Left renal cortex interstitium (tissue), 4 donors: ENCODE measurements at places on chromosomes 13 and 19.

DNA sequence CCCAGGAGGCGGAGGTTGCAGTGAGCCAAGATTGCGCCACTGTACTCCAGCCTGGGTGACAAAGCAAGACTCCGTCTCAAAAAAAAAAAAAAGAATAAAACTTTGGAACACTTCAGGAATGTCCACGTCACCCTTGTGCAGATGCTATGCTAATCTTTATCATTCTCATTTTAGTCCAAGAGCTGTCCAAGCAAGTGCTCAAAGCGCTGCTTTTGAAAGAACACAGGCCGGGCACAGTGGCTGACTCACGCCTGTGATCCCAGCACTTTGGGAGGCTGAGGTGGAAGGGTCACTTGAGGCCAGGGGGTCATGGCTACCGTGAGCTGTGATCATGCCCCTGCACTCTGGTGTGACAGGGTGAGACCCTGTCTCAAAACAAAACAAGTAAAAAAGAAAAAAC lies 11.1 kb upstream of the UQCR11 start:
- DNase-seq: no peak

DNA sequence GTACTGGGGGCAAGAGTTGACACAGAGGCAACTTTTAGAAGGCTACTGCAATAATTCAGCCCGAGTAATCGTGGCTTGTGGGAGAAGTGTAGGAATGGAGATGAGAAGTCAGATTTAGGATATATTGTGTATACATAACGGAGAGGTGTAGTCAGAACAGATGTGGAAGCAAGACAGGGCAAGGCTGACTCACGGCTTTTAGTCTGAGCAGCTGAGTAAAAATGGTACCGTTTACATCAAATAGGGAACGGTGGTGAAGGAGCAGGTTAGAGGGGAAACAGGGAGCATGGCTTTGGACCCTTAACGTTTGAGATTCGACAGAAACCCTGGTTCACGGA lies 796 bp upstream of the LSM14A start:
- DNase-seq: no peak

DNA sequence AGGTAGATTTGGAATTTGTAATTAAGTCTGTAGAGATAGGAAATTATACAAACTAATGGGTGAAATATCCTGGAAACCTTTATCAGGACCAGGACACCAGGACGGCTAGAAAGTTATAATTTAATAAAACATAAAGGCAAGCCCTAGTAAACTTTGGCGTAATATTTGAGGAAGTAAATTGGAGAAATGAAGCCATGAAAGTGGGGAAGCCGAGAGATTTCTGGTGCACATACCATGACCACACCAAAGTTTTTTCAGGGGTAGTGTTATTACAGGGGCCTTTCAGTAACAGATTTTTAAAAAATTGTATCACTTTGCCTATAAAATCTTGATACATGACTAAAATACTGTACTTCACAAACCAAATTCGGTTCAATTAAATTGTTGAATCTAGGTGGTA lies 54.7 kb upstream of the URAD start:
- DNase-seq: no peak

DNA sequence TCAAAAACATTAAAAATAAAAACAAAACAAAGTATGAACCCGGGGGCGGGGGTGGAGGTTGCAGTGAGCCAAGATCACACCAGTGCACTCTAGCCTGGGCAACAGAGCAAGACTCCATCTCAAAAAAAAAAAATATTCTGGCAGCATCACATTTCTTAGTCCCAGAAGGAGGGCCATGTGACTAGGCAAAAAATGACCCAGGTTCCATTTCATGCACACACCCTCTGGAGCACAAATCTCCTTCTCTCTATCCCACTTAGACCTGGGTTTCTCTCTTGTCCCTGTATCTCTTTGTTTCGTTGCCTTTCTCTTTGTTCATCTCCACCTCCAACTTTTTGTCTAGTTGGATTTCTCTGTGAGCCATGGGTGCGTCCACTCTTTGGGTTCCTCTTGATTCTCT lies 6.2 kb upstream of the CYP2A7 start:
- no peak for DNase-seq

DNA sequence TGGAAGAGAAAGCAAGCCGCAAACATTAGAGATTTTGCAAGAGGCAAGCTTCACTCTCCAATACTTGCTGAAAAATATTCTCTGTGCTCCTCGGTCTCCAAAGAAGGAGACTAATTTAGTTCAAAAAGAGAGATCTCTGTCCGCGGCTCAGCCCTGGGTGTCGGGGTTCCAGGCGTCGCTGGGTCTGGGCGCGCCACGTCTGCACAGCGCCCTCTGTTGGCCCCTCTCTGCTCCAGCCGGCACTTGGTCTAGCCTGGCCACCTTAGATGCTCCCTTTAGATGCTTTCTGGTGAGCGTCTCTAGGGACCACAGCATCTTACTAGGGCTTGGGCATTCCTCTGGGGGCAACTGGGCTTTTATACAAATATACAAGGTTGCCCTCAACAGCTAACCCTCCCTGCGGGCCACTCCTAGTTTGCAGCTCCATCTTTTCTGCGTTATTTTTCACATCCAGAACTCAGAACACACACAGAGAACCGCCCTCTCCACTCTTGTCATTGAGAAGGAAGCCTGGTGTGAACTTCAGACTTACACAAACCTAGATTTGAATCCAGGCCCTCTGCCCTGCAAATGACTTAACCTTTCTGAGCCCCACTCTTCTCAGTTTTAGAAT lies 78.3 kb downstream of the CYSLTR2 start:
- DNase-seq: no peak

GRCh38 chr19:33456076-33456844 lies 65.3 kb downstream of the PEPD start:
- DNase-seq: no peak

- DNase-seq: no peak
Measured at GRCh38 chr13:72495681-72496080, 231.7 kb downstream of the MZT1 start.

GRCh38 chr19:47022541-47023447 lies 3.2 kb downstream of the NPAS1 start:
- DNase-seq: no peak

- DNase-seq: no peak
Measured at GRCh38 chr19:33273881-33274662, 28.3 kb downstream of the CEBPA start.

DNA sequence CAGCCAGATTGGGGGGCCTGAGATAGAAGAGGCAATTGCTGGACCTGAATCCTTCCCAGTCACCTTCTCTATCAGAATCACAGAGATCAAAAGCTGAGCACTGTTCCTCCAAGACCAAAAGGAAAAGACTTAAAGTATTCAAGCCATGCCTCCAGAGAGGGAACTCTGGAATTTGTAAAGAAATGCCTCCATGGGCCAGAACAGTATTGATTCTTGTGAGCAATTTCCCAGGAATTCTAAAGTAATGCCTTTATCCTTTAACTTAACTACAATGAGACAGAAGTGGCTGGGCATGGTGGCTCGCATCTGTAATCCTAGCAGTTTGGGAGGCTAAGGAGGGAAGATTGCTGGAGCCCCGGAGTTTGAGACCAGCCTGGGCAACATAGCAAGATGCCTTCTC lies 148.8 kb downstream of the FLT1 start:
- no peak for DNase-seq

- DNase-seq: no peak
Measured at GRCh38 chr19:49441960-49442350, 628 bp upstream of the SLC17A7 start.

GRCh38 chr13:96958286-96958891 lies 35.9 kb downstream of the OXGR1 start:
- DNase-seq: peak; percentile 19

DNA sequence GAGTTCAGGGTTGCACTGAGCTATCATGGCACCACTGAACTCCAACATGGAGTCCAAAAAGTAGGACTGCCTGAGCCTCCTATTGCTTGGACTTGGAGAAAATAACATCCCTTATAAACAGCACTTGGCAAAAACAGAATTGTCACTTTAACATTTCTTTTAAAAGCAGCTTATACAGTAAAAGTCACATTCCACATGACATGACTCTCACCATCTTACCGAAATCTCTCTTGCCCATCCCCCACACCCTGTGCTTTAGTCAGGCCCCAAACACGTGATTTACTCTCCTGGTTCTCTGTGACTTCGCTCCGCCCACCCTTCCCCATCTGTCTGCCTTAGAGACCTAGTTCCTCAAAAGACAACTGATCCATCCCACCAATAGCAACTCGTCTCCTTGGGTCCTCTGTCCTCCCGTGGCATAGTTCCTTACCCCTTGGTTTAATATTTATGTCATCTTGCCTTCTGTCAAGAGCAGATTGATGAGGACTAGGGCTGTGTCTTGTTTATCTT lies 4.6 kb downstream of the SAFB start:
- no peak for DNase-seq

GRCh38 chr13:76715621-76716020 lies 170.6 kb downstream of the KCTD12 start:
- no peak for DNase-seq

DNA sequence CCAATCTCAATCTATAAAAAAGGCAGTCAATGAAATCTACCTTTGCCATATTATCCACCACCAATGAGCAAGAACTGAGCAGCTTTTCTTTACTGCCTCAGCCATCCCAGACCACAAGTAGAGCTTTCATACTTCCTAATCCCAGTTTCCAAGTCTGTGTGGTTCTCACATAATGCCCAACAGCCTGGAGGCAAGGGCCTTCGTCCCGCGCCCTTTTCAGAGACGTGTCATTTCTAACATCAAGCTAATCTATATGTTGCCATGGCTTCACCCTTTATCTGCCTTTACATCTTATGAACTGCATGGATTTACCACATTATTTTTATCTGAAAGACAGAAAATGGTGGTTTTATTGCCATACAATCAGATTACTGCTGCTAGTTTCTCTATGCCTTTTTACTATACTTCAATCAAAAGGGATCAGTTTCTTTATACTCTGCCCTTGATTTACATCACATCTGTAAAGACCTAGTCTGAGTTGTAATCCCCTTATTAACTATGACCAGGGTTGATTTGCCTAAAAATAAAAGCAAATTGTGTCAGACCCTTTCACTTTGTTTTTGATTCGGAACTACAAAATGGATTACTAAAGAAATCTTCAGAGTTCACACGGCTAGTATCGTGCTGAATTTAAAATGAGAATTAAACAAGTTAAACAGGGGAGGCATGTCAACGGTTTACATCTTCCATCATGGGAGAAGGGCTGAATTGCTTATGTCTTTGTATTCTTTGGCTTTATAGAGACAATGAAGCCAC lies 5.9 kb downstream of the EFNB2 start:
- no peak for DNase-seq

- DNase-seq: no peak
Measured at GRCh38 chr13:43407023-43407581, 379.7 kb downstream of the ENOX1 start.

GRCh38 chr13:95111608-95112007 lies 189.6 kb downstream of the ABCC4 start:
- DNase-seq: no peak

DNA sequence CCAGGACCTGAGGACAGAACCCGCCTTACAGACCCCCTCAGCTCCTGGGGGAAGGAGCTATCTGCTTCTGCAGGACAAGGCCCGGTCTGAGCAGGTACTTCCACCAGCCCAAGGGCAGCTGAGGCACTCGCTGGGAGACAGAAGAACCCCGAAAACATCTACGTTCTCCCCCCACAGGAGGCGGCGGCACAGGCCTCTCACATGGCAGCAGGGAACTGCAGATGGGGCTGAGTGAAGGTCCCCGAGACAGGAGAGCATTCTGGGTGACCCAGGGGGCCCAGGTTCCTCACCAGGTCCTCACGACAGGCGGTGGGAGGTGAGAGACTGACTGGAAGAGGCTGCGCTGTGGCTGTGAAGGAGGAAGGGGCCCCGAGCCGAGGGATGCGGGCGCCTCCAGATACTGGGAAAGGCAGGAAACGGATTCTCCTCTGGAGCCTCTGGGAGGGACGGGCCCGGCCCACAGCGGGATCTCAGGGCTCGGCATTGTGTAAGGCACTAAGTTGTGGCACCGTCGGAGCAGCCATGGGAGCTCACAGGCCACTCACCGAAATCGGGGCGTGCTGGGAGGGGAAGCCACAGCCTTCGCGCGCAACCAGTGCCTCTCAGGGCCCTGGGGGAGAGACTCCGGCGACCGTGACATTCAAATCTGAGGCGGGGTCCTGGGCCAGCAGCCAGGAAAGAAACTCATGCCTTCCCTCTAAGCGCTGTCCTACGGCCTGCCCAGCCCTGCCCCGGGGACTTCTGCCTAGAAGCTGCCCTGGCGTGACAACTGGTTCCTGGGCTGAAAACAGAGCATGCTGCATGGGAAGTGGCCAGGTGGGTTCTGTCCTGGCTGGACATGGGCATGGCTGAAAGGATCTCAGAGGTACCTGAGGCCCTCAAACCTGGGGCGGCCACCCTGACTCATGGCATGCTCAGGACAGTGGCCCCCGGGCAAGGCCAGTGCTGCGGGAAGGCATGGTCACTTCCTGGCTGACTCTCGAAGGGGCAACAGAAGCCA lies 14.0 kb downstream of the RPL36 start:
- no peak for DNase-seq

DNA sequence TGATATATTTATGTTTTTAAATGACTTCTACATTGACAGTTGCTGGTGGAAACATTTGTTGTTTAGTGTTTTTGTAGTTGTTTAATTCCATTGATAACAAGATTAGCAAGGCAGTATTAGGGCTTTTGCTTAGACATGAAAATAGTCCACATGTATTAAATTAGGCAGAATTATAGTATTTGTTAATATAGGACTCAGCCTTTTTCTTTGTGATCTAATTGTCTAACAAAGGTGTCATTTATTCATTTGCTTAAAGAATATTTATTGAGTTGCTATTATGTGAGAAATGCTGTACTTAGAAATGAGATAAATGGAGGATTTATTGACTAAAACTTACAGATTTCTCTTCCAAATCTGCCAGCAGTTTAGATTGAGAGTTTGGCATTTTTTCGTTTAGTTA lies 41.7 kb upstream of the KCTD4 start:
- no peak for DNase-seq

- DNase-seq: no peak
Measured at GRCh38 chr13:46846726-46847125, 49.8 kb upstream of the ESD start.

- DNase-seq: no peak
Measured at GRCh38 chr19:10861103-10861651, 10.2 kb upstream of the CARM1 start.

- DNase-seq: no peak
Measured at GRCh38 chr19:30235946-30236345, 136.2 kb upstream of the ZNF536 start.

- DNase-seq: no peak
Measured at GRCh38 chr13:53144826-53145225, 116.2 kb downstream of the OLFM4 start.

DNA sequence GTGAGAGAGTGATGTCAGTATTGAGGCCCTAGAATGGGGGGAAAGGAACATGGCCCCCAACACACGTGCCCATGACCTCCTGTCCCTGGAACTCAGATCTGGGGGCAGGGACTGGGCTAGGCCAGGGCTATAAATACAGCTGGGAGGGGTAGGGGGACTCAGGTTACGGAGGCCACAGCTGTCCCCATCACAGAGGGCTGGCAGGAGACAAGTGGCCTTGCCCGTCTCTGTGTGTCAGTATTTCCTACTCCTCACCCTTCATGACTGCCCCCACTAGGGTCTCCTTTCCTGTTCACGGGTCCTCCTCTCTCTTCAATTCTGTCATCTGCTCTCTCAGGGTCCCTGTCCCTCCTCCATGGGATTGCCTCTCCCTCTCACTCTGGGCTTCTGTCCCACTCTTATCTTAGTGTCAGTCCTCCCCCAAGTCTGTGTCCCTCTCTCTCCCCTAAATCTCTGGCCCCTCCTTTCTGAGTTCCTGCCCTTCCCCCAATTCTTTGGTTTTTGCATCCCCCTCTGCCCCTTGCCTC lies 687 bp upstream of the HRC start:
- no peak for DNase-seq

- DNase-seq: no peak
Measured at GRCh38 chr19:30857966-30858490, 485.8 kb downstream of the ZNF536 start.
